Right hindlimb (tissue), 1 donor: ENCODE measurements at places on chromosomes 3 and 15.

DNA sequence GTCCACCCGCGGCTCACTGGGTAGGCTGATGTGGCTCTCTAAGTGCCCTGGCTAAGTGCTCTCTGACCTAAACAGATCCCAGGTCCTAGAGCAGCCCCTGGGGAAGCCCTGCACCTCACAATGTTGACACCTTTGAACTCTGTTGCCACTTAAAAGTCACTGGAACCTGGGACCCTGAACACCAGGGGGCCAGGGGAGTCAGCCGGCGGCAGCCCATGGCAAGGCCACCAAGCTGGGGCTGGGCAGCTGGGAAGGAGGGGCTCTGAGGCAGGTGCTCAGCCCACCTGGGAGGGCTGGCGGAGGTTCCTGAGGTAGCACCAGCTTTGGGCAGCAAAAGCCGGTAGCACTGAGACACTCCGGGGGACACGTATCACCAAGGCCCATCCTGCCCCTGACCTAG, 129.0 kb downstream of the CHSY1 start:
- DNase-seq = no peak

- DNase-seq = no peak
Observed at GRCh38 chr3:126170073-126170777, 10.2 kb downstream of the ALDH1L1 start.

GRCh38 chr3:118412503-118412902, 622.1 kb downstream of the IGSF11 start:
- no peak for DNase-seq

DNA sequence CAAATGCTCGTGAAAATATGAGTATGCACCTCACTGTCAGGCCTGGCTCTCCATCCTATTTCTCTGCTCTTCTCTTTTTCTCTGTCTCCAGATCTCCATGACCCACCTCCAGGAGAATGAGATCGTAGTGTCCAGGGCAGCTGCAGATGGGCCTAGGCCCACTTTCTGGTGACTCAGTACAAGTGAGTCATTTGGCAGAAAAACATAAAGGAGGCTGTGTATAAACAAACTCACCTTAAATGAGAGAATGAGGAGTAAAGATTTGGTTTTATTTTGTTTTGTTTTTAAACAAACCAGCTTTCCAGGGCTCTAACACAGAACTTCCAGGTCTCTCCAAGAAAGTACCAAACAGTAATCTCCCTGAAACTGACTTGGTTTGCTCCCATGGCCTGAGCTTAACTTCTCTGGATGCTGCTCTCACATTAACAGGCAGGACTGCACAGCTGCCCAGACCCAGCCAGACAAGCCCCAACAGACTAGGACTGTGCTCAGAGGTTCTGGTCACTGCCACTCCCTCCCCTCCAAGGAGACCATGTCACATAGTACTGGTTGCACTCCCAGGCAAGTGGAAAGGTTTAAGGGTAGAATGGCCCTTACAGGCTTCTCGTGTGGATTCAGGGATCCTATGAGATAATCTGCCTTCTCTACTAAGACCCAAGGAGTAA, 1.5 kb upstream of the HEG1 start:
- no peak for DNase-seq

- peak; percentile 23 for DNase-seq
Observed at GRCh38 chr15:85905751-85906450, 111.2 kb upstream of the KLHL25 start.

DNA sequence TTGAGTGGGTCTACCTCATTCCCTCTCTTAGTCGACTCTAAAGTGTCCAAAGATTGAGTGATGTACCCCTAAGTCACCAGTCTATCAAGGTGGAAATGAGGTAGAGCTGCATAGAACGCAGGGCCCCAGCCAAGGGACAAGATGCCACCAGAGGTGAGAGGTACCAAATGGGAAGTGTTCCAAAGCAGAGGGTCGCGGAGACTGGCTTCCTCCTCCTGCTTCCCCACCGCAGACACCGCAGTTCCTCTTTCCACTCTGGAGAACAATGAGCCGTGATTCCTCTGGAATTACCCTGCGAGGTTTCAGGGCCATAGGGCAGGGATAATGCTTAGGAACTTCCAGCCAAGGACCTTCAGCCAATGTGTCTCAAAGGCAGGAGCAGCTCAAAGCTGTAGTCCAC, 55.8 kb downstream of the DAPK2 start:
- no peak for DNase-seq

DNA sequence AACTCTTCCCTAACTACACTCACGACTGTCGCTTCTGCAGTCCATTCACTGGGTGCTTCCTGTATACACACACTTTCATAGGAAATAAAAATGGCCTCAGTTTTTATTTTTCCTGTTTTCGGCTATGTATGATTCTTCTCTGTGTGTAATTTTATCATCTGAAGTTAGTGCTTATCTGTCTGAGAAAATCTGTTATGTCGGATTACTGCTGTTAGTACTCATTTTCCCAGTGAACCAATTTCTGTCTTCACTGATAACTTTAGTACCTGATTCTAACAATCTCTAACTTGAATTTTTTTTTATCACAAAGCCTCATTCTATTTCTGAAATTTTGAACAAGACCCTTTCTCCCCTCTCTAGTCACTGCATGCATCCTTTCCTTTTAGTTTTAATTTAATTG, 20.9 kb downstream of the RAB5A start:
- DNase-seq = no peak

- DNase-seq = no peak
Observed at GRCh38 chr3:107798381-107798780, 275.6 kb downstream of the BBX start.

DNA sequence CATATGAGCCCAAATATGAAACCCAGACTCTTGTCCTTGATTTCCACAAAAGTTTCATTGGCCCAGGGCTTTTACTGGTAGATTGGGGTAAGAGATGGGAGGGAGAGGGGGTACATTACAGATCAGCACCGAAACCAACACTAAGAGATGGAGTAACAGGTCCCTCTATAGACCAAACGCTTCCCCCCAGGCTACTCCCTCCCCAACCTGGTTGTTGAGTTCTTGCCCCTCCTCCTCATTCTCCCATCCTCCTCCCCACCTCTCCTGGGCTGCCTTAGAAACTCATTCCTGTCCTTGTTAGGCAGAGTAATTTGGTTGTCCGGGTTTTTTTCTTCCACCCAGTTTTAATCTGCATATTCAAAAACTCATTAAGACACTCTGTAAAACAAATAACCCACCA, 74.1 kb downstream of the MESD start:
- no peak for DNase-seq

DNA sequence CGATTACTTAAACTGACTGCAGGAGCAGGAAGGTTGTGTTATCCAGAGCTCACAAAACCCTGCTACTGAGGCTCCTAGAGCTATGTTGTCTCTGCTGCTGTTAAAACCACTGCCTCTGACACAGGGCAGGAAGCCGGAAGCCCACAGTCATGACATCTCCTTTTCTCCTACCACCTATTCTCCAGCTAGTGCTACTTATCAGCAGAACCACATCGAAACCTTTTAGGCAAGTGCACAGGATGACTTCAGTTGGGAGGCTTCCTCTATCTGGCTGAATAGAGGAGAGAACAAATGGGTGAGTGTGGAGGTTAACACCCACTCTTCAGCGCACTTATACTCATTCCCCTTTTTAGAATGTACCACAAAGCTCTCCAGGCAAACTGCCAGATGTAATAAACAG, 638.0 kb downstream of the OTOL1 start:
- DNase-seq = no peak

DNA sequence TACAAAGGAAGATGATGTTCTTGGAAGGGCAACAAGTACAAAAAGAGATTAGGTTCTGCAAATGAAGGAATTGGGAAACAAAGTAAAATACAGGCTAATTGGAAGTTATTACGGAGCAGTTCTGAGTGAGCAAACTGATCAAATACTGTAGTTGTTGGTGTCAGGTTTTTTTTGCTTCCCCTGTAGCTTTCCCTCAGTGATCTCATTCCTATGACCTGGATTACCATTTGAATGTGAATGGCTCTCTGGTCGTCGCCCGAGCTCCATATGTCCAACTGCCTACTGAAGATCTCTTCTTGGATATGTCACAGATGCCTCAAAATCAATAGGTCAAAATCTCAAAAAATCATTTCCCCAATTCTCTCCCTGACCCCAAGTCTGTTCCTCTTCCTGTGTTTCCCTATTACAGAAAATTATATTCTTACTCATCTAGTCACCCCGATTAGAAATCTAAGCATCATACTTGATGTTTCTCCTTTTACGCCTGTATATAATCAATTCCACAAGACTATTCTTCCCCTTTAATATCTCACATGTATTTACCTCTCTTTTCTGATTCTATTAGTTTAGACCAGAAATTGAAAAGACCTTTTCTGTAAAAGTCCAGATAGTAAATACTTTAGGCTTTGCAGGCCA, 29.0 kb downstream of the GOLM2 start:
- no peak for DNase-seq

GRCh38 chr15:72404841-72405240, 6.7 kb downstream of the TMEM202 start:
- no peak for DNase-seq

GRCh38 chr3:20588781-20589180, 402.8 kb upstream of the SGO1 start:
- no peak for DNase-seq

DNA sequence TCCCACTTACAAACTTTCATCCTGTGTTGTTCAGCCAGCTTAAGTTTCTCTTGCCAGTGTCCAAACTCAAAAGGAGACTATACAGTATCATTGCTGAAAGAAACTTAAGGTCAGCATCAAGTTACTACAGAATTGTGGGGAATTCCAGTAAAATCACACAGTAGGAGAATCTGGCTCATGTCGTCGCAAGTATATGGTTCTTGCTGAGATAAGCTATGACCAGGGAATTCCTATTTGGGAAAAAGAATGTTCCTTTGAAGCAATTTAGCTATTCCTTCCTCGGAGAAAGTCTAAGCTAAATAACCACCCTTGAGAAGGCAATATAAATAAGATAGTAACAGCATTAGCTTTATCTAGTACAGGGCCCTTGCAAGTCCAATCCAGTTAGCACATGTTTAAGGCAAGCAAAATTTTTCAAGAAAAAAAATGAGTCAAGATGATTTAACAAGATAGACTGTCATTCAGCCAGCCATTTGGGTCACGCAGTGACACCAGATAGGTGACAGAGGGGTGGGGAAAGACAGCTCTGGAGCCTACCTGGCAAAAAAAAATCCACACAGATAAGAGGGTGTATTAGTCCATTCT, 78.2 kb upstream of the THBS1 start:
- no peak for DNase-seq

DNA sequence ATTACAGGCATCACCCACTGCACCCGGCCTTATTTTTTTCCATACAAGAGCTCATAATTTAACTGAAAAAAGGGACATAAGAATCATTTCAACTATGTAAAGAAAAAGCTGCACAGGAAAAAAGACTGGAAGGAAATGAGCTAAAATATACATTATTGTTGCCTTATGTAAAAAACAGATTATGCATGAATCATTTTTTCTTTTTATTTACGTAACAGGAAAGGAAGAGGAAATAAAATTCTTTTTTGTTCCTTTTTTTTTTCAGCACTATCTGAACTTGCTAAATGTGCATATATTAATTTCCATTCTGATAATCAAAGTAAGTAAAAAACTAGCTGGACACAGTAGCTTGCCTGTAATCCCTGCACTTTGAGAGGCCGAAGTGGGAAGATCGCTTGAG, 12.1 kb downstream of the KIF9 start:
- no peak for DNase-seq

DNA sequence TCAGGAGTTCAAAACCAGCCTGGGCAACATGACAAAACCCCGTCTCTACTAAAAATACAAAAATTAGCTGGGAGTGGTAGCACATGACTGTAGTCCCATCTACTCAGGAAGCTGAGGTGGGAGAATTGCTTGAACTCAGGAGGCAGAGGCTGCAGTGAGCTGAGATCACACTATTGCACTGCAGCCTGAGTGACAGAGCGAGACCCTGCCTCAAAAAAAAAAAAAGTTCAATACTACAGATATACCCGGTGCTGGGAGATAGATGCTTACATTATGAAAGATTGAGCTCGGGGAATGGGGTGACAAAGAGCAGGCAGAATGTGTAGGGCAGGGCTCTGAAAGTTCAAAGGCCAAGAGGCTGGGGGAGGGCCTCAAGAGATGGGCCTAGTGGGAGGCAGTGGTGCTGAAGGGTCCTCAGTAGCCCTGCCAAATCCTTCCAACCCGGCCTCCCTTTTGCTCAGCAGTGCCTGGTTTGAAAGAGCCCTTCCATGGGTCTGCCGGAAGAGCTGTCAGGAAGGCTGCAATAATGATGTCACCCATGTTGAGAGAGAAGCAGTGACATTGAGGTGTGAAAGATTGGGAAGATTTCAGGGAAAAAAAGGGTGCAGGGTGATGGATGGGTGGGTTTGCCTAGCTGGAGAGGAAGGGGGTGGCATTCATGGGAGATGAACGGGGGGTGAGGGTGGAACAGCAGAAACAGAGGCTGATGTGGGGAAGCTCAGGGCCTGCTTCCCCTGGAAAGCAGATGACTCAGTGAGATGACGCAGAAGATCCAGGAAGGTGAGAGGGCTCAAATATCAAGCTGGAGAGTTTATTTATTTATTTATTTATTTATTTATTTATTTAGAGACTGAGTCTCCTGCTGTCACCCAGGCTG, 20.0 kb upstream of the IREB2 start:
- no peak for DNase-seq

DNA sequence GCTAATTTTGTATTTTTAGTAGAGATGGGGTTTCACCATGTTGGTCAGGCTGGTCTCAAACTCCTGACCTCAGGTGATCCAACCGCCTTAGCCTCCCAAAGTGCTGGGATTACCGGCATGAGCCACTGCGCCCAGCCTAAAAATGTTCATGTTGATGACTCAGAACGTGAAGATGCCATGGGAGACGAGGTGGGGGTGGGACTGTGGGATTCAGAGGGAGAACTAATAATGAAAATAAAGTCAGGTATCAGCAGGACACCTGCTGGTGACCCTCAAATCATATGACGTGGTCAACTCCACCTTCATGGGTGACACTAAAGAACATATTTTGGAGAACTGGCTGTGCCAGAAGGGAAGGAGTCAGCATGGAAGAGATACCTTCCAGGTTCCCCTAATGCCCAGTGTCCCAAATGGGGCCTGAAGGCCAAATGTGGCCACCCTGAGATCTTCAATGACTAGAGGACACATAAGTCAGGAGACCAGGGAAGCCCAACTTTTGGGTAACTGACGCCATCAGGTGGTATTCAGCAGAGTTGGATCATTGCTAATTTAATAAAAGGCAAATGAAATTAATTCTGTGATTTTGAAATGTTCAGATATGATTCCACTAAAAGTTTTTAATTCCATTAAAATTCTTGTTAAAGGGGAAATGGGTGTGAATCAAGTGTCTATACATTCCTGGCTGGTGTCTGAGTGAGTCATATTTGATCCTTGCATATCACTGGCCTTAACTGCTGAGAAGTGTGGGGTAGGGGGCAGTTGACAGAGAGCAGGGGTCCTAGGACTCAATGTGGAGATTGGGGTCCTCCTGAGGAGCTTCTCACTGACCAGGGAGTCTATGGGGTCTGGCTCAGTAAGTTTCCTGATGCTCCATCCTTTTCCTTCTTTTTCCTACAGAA, 88.6 kb upstream of the GSK3B start:
- no peak for DNase-seq

DNA sequence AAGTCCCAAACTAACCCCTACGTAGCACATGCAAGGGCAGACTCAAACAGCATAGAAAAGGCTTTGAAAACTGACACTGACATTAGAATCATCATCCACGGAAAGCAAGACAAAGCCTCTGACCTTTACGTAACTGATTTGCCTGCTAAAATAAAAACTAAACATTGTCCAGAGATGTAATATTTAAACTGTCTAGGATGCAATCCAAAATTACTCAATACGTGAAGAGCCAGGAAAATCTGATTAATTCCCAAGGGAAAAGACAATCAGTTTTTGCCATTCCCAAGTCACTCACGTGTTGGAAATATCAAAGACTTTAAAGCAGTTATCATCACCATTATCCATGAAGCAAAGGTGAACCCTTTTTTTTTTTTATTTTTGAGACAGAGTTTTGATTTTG, 13.3 kb upstream of the IQCF1 start:
- DNase-seq = no peak
